NCI-H2081 (cell line): ENCODE measurements at places on chromosomes 2 and 18.

DNA sequence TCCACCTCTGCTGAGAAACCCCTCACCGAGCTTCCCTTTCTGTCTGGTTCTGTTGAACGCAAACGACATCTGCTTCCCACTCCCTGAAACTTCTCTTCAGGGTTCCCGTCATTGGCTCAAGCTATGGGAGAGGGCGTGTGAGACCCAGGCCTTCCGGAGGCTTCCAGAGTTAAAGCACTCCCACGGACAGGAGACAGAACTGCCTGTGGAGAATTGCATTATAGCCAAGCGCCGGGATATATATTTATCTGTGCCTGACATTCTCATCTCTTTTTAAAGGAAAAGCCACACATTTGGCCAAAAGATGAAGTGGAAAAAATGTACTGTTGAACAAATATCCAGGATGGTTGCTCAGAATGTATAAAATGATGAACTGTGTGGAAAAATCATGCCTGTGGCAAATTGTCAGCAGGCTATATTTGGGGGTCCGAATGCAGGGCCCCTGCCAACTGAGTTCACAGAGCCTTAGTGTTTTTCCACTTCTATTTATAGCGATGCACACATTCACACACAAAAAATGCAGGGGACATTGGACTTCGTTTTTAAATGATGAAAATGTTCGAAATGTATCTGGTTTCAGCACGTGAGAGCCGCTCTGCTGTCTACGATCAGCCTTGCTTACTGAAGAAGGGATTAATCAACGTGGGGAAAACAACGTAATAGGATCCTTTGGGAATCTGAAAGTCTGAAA lies 59.5 kb downstream of the E2F6 start:
- no peak for DNase-seq

- DNase-seq: no peak
Measured at GRCh38 chr2:138948070-138948539, 167.9 kb upstream of the NXPH2 start.

- DNase-seq: peak; percentile 20
Measured at GRCh38 chr18:3603421-3604234, 153.7 kb downstream of the TGIF1 start.

DNA sequence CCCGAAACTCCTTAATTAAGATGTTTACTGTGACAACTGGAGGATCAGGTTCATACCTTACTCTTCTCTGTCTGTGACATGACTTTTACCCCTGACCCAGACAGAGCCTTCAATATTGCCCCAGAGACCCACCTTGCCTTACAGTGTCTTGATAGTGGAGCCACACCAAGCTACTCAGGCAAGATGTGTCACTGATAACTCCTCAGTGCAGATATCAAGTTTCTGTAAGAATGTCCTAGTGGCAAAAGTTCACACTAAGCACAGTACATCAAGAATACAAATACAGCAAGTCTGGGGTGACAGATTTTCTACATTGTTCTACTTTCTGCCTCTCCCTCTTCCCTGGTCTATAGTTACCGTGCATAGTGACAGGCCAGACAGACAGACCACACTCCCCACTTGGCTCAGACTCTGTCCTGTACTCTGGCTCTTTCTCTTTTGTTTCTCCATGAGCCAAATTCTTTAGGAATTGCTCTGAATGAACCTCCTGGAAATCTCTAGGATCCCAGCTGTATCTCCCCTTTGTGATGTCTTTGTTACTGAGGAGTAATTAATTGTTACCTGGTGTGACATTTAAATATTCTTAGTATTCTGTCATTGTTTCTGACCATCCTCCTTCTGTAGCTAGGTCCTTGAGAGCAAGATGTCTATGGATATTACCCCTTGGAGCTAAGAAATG lies 24.1 kb upstream of the APOB start:
- DNase-seq: no peak

DNA sequence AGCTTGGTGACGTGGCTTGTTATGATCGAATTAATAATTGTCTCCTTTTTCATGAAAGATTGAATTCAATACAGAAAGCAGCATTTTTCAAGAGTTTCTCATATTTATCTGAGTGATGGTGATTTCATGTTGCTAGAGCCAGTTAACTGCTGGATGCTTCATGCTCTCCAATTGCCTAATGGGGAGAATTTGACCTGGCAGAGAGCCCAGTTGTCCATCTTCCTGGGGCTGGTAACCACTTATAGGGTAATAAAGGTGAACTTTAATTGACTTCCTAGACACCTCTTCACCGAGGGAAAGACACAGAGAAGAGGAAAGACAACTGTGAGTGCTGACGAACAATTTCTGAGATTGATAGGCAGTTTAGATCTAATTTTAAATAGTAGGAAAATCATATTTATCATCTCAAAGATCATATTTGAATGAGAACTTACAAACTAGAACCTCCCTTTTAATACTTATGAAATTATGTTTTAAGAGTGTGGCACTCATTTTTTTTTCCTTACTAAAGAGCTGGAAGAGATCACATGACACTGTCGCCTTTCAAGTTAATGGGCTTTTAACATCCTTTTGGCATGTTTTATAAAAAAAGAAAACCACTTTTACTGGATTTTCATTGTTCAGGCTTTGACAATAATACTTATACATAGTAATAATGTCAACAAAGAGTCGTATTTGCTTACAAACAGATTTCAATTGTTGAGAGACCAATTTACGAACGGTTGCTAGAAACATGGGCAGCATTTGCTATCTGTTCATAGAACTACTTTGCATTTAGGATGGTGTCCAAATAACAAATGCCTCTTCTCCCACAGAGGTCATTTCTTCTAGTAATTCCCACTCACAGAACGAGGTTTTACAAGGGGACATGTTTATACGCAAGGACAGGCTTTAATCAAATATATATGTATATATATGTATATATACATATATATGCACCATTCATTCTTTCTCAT lies 153.3 kb downstream of the RAPGEF4 start:
- peak; percentile 32 for DNase-seq

- no peak for DNase-seq
Measured at GRCh38 chr2:98240786-98241398, 105.4 kb upstream of the CNGA3 start.

DNA sequence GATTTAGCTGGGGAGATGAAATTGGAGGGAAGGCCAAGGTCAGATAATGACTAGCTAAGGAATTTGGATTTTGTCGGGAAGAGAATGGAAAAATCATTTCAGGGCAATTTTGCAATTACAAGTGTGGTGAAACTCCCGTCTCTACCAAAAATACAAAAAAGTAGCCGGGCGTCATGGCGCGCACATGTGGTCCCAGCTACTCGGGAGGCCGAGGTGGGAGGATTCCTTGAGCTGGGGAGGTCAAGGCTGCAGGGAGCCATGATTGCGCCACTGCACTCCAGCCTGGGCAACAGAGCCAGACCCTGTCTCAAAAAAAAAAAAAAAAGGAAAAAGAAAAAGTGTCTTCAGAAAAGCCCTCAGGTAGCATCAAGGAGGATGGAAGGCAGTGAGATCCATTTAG lies 1.2 kb upstream of the TXNL1 start:
- no peak for DNase-seq

DNA sequence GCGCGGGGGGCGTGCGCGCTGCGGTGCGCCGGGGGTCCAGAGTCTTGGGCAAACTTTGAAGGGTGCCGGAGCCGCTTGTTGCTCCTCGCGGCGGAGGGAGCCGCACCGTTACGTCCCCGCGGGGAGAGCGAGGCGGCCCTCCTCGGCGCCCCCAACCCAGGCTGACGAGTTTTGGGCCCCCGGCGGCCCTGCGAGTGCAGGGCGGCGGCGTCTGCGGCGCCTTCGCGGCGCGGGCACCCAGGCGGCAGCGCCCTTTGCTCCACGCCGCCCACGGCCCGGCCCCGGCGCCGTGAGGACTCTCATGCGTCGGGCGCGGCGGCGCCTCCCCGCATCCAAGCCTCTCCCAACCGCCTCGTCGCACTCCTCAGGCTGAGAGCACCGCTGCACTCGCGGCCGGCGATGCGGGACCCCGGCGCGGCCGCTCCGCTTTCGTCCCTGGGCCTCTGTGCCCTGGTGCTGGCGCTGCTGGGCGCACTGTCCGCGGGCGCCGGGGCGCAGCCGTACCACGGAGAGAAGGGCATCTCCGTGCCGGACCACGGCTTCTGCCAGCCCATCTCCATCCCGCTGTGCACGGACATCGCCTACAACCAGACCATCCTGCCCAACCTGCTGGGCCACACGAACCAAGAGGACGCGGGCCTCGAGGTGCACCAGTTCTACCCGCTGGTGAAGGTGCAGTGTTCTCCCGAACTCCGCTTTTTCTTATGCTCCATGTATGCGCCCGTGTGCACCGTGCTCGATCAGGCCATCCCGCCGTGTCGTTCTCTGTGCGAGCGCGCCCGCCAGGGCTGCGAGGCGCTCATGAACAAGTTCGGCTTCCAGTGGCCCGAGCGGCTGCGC lies 814 bp downstream of the FZD7 start:
- peak; percentile 13 for DNase-seq

GRCh38 chr2:70817284-70817954 lies 3.0 kb downstream of the CLEC4F start:
- no peak for DNase-seq

DNA sequence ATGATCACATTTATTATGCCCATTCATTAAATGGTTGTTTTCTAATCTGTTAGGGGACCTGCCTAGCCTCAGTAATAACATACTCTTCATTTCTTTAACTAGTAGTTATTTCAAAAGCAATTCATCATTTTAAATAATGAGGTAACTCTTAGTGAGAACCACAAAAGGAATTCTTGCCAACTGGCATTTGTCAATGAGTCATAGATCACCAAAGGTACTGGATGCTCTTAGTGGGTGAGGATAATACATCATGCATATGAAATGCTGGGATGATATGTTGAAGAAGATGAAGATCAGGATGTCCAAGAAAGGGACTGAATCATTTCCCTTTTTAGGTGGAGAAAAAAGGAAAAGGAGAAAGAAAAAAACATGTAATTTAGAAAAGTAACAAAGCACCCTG lies 826.2 kb upstream of the DDX18 start:
- no peak for DNase-seq

- no peak for DNase-seq
Measured at GRCh38 chr2:107582487-107582886, 244.2 kb upstream of the RGPD4 start.

- DNase-seq: no peak
Measured at GRCh38 chr2:144161061-144161460, 358.9 kb downstream of the ZEB2 start.

- peak; percentile 13 for DNase-seq
Measured at GRCh38 chr18:44882163-44882868, 201.6 kb downstream of the SETBP1 start.

DNA sequence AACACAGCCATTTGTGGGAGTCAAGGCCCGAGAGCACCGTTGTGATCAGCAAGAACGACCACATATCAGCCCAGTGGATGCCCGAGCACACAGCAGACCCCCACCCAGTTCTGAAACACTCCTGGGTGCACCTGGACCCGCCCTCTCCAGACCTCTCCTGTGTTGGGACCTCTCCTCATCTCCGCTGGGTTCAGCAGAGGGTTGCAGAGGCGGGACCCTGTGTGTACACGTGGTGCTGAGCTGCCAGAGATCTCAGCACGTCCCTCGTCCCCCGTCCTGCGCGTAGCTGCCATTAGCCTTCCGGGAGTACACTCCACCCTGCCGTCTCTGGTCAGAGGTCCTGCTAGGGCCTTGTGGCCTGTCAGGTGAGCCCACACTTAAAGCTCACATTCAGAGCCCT lies 51.7 kb downstream of the ADI1 start:
- DNase-seq: no peak

DNA sequence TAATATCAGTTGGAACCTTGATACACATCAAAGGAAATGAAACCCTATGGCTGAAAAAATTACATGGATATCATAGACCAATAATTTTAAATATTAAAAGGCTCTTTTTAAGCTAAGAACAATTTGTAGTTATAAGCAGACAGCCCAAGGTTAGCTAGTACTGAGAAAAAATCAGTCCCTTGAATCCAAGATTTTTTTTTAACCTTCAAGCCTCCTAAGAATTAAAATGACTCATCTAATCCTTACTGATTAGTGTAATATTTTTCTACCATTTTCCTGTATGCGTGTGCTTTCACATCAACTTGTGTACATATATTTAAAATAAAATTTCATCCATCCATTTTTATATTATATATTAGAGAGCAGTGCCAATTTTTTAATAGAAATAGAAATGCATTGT lies 1004.9 kb upstream of the ZEB2 start:
- DNase-seq: no peak

DNA sequence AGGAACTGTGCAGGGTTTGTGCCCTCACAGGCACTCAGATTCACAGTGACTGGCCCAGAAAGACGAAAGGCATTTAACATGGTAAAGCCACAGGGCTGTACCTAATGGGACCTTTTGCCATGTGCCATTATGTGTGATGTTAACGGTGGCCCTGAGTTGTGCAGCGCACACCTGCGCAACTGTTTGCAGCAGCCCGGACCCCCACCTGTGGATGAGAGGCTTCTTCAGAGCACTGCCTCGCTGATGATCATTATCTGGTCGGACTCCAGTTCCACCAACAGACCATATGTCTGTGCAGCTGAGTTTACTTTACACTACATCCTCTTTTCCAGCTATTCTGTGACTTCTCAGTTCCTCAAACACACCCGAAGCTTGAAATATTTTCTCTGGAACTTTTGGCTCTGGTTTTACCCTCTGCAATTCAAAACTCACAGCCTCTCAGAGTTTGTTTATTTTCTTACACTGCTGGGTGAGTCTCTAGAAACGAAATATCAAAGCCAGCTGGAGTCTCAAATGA lies 35.6 kb upstream of the UBE2F start:
- DNase-seq: no peak
